IPS DF 6.9 (cell line): ENCODE measurements at places on chromosomes 6 and 20.

GRCh38 chr6:112640891-112641290 is 293.8 kb downstream of the RFPL4B start:
- DNase-seq, result no peak

- no peak for DNase-seq
Observed at GRCh38 chr20:19501476-19502115, 256.5 kb upstream of the RIN2 start.

- no peak for DNase-seq
Observed at GRCh38 chr6:52696418-52696817, 25.5 kb downstream of the TMEM14A start.

DNA sequence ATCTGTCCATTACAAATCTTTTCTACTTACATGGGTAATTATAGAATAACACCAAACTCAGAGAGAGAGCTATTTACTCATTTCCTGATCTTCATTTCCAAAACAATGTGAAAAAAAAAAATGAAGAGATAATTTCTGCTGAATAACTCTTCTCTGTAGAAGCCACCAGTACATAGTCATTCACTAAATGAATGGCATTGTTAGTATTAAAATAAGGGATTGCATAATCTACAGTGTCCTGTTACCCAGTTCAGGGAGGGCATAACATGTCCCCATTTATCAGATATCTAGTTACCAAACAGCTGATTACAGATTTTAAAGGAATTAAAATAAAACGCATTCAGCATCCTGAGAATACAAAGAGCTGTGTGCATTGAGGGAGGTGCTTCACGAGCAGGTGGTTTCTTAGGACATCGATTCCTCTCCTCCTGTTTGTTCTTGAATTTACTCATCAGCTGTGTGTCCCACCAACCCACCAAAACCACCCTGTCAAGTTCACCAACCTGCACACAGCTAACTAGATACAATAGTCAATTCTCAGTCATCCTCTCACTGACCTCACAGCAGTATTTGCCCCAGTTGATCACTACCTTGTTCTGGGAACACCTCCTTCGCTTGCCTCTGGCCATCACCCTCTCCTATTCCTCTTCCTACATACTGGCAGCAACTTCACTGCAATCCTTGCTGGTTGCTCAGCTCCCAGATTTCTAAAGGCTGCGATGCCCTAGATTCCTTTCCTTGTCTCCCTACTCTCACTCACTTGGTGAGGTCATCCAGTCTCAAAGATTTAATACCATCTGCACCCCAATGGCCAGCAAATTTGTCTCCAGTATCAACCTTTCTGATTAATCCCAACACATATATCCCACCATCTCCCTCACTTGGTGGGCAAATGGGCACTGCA is 18.7 kb downstream of the CNKSR3 start:
- no peak for DNase-seq

DNA sequence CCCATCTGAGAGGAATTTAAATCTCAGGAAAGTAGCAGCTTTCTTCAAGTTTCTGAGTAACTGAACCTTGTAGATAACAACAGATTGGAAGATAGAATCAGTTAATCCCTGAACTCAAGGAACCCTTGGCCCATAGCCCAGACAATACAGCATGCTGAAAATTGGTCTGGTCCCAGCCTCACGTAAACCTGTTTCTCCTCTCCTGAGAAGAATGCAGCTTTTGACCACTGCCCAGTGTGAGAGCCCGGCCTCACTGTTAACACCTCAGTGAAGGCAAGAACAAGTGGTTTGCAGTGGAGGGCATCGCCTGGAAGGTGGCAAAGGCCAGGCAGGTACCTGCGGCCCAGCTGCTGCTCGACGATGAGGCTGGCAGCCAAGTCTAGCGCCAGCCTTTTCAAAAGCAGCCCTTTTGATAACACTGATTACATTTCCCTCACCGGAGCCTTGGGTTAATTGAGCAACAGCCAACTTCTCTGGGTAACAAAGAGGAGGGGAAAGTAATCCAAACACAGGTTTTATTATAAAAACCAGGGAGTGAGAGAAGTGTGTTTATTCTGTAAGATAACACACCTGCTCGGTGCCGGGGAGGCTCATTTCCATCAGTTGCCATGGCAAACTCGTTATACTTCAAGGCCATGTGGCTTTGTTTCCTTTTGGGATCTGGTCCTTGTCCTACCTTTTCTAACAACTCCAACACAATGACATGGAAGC is 54.0 kb downstream of the TRAF3IP2 start:
- no peak for DNase-seq

- DNase-seq, result no peak
Observed at GRCh38 chr6:156538875-156539660, 238.1 kb upstream of the ARID1B start.

DNA sequence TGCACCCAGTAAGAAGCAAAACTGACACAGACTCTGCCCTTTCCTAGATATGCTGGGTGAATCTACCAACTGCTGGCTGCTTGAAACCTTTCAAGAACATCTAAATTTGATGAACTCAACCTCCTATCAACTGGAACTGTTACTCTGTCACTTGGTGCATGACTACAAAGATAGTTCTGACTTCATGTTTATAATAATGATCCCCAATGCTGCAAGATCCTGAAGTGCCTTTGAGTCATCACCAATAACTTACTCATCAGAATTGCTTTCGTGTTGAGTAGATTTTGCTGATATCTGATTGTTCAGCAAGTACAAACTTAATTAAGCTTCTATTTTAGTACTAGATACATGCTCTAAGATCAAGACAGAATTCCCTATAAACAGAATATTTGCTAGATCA is 100.2 kb upstream of the ARMC2 start:
- DNase-seq, result no peak

DNA sequence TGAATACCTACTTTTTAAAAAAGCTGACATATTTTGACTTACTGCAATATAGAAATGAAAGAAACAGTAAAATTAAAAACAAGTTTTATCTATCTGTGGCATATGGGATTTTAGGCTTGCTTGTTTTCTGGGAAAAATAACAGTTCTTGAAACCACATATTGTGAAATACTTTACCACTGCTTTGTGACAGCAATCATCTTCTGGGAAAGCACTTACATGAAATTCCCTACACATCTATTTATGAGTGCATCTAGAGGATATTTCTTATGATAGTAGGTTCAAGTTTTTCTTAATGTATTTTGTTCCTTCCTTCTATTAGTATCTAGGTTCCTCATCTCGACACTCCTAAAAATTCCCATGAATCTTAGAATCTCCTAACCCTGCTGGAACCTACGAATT is 75.2 kb downstream of the STXBP5 start:
- no peak for DNase-seq

- DNase-seq, result no peak
Observed at GRCh38 chr6:2663123-2663522, 87.6 kb downstream of the MYLK4 start.

GRCh38 chr6:112300896-112301295 is 46.2 kb upstream of the RFPL4B start:
- no peak for DNase-seq

DNA sequence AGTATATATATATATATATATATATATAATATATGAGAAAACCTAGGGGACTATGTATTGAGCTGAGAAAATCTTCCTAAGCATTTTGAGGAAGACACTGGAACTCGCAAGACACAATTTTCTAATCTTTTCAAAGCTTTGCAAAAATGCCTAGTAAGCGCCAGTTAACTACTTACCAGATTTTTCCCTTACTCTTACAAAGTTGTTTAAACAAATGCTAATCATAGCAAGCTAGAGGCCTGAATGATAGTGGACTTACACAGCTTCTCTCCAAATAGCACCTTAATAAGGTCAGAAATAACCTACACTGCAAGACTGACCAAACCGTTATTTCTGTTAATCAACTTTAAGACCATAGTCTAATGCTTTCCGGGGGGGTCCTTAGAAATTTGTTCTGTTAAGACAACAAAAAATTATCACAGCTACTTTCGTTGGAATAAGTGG is 56.1 kb upstream of the HFE start:
- no peak for DNase-seq

DNA sequence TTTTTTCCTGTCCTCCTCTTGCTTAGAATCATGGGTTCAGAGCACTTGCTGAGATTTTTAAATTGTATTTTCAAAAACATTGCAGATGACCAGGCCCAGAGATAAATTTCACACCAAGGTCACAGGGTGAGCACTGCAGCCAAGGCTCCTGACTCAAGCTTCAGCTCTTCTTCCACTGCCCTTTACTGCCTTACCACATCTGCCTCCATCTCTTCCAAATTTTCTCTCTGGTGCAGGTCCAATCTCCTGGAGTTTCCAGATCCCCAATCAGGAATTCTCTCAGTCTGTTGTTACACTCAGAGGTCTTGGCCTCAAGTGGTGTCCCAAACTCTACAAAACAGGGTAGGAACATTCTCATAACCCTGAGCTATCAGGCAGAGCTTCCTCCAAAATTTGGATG is 12.7 kb downstream of the SNAP25 start:
- DNase-seq, result no peak
